ENCODE measurements at places on chromosomes 5 and 9. TPM values are rescaled to one million over a fixed set of nuclear protein-coding genes. Genes with fewer than 3 reads are reported as not detected.

- DNase-seq, result peak; percentile 68
These were observed 163.2 kb downstream of the LPAR1 start for GRCh38 chr9:110874963-110875674.

DNA sequence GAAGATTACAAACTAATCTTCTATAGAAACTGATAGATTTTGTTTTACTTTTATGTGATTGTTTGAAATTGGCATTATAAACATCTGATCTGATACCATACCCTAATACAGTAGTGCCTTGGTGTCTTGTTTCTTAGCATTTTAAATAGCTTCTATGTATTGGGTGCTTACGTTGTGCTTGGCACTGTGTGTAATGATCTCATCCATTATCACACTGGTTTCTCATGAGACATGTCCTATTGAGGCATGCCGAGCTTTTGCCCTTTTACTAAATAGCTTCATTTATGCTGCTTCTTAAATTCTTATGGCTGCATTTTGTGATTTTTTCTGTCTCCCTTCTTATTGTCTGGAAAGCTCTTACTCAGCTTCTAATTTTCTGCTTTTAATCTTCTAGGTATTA is 48.2 kb upstream of the TLR4 start:
- no peak for DNase-seq

GRCh38 chr5:122236270-122237040 is 75.6 kb upstream of the SNCAIP start:
- no peak for DNase-seq

DNA sequence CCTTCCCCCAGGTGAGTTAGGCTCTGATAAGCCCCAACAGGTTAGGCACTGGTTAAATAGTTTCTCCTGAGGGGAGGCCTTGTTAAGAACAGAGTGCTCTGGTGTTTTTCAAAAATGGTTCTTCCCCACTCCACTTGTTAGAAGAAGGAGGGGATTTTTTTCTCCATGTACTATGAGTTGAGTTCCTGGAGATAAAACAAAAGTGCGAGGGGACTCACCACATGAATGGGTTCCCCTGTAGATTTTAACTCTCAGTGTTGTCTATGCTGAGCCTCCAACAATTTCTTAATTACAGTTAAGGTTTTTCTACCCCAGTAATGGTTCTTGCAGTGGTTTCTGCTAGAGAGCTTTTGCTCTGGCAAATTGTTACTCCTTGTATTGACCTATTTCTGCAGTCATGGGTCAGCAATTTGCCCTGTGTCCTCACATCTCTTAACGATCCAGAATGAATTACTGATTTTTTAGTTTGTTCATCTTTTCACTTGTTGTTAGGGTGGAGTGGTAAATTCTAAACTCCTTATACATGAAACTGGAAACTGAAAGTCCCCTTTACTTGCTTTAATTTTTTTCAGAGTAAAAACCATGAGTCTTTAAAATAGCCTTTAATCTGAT is 44.4 kb downstream of the SCAMP1 start:
- DNase-seq, result no peak

- no peak for DNase-seq
These were observed 137.8 kb downstream of the ADAMTS2 start for GRCh38 chr5:179207470-179207869.

- no peak for DNase-seq
These were observed 42.7 kb upstream of the FUBP3 start for GRCh38 chr9:130536701-130537107.

DNA sequence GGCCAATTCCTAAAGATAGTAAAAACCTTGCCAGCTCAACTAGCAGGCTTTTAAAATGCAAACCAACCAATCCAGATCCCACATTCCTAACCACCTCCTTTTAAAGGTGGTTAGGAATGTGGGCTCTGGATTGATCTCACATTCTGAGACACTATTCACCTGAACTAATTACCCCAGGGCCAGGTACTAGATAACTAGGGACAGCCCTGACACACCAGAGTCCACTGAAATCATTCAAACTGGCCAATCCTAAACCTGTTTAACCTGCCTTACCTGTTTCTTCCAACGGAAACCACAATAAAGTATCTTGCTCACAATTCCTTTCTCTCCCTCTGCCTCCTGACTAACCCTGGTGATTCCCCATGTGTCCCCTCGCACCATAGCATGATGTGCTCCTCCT is 168.3 kb upstream of the DMAC1 start:
- no peak for DNase-seq

GRCh38 chr9:19788614-19789271 is at the start of gene SLC24A2:
Gene SLC24A2 (minus strand): TSS chr9:19789037.
- DNase-seq, result peak; percentile 74

DNA sequence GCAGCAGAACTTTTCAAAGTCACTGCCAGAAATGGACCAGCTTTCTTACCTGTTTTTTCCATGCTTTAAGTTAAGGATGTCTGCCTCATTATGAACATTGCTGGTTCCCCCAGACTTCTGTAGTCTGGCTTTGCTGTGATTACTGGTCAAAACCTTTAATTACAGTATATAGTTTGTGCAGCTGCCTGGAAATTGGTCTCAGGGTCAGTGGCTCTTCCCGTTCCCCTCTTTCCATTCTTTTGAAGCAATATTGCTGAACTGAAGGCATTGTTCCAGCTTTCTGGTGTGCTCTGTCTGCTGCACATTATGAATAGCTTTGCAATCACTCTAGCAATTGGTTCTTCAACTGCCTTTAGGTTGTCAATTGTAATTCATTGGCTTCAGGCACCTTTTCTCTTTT is 206.5 kb downstream of the ARL15 start:
- DNase-seq, result no peak

DNA sequence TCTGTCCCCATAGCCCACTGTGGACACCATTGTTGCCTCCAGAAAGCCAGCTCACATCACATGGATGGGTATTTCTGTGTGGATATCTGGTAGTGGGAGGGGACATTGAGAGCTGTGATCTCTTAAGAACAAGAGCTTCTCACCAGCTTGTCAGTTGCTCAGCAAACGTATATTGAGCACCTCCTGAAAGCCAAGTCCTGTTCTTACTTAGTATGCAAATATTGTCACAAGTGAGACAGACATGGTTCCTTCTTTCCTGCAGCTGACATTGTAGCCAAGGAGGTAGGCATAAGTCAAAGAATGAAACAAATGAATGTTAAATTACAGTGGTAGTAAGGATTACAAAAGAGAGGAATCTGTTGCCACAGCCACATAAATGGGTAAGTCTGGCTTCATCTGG is 3.8 kb downstream of the TCOF1 start:
- DNase-seq, result no peak

GRCh38 chr5:143882520-143882919 is 70.6 kb downstream of the HMHB1 start:
- no peak for DNase-seq

GRCh38 chr9:19484699-19485098 is 75.9 kb downstream of the ACER2 start:
- DNase-seq, result no peak

GRCh38 chr5:149439899-149440542 is 60.9 kb upstream of the IL17B start:
- peak; percentile 63 for DNase-seq

Gene MSMP
- 1.2 TPM for total RNA-seq

Gene ABLIM3
- total RNA-seq, result 0.46 TPM

Gene ANP32B
- total RNA-seq, result 149 TPM

Gene KIF20A
- 66.9 TPM for total RNA-seq

Gene PCDHA4
- total RNA-seq, result 5.4 TPM

Gene RGMB
- 40.7 TPM for total RNA-seq

Gene RNF208
- 14.8 TPM for total RNA-seq

Gene CLK4
- 16.0 TPM for total RNA-seq

Gene PCDHA5
- total RNA-seq, result 0.85 TPM

Gene BRD9
- total RNA-seq, result 50.5 TPM

Gene ARRDC1
- 48.3 TPM for total RNA-seq

Gene PDCD1LG2
- not detected for total RNA-seq
